ENCODE measurements at places on chromosomes 12 and 14. TPM values are rescaled to one million over a fixed set of nuclear protein-coding genes. Genes with fewer than 3 reads are reported as not detected.

DNA sequence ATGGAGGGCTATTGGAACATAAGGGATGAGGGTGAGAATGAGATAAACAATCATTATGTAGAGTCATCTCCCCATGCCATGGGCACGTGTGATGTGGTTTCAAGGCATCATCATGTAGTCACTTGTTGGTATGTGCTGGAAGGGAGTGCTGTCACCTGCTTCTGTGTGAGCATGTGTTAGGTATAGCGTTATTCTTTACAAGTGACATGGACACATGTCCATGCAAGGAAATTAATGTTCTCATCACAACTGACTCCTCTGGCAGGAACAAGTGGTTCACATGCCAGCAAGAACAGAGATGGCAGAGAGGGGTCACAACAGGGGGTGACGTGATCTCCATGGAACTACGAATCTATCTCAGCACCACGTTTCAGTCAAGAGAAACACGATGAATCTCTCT is 815.8 kb downstream of the BCL11B start:
- no peaks in the 10 kb centered on the region for H3K27me3 ChIP-seq
- H3K4me3 ChIP-seq = no peak overlapping the region
- DNase-seq = no peak
- H3K36me3 ChIP-seq = no peaks in the 10 kb centered on the region

DNA sequence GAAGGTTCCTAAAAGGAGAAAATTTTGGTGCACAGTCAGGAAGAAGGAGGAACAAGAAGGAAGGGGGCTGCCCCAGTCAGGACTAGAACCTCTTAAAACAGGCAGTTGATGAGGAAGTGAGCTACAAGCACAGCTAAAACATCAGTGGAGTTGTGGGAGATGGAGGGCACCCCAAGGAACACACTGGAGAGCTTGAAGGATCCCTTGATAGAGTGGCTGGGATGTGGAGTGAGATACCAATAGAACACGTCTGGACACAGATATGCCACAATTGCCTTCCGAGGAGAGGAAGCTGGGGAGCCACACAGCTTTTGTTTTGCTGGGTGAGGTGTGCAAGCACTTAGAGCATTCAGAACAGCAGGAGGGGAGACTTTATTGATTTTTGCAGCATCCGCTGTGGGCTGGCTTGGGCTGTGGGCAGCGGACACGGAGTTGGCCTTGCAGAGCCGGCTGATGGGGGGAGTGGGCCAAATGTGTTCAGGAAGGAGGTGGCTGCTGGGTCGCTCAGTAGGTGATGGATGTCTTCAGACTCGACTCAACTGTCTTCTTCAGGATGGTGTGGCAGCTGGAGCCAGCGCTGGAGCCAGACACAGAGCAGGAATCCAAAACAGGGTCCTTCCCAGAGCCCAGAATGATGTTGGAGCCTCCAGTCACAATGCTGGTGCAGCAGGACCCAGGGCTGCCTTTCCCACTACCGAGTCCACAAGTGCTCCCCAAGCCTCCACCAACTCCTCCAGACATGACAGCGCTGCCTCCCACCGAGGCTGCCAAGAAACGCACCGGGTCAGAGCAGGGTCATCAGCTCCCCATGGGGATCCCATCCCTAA is 4.7 kb upstream of the KRT79 start:
- peaks cover 10% of the 10 kb centered on the region for H3K27me3 ChIP-seq
- H3K4me1 ChIP-seq = no peaks in the 10 kb centered on the region
- no peak overlapping the region for H3K4me3 ChIP-seq
- no peaks in the 10 kb centered on the region for H3K36me3 ChIP-seq

DNA sequence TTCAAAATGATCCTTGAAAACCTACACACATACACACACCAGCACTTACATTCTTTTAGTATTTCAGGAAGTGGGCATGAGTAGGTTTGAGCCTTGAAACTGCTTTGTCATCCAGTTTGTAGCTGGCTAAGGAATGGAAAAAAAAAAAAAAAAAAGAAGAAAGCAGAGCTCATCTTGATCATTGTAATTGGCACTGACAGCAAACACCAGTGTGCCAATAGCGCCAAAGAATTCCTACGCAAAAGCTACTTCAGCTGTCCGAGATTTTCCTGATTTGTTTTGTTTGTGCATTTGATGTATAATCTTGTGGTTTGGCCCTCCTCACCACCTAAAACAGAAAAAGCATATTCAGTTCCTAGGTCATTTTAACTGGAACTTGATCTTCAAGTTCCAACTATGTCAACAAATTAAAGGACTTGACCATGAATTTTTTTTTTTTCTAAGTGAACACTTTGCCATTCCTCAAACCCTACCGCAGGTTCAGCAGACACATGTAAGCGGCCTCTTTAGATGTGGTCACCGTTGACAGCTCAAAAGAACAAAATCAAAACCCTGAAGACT is 57.3 kb downstream of the FLRT2 start:
- DNase-seq = no peak
- no peak overlapping the region for H3K4me3 ChIP-seq
- H3K36me3 ChIP-seq = no peaks in the 10 kb centered on the region
- peaks cover 8% of the 10 kb centered on the region for H3K4me1 ChIP-seq

- peak overlapping the region; percentile 73 for H3K27ac ChIP-seq
- peak overlapping the region; percentile 29 for H3K4me3 ChIP-seq
- DNase-seq = no peak
- peaks cover 5% of the 10 kb centered on the region for H3K36me3 ChIP-seq
- no peaks in the 10 kb centered on the region for H3K27me3 ChIP-seq
These were observed 252.6 kb downstream of the FOXN3 start for GRCh38 chr14:89164168-89165073.

- no peak overlapping the region for H3K4me3 ChIP-seq
- no peak overlapping the region for H3K27ac ChIP-seq
- H3K4me1 ChIP-seq = no peaks in the 10 kb centered on the region
- DNase-seq = no peak
These were observed 53.1 kb downstream of the TMEM30B start for GRCh38 chr14:61227884-61228591.

- no peaks in the 10 kb centered on the region for H3K27me3 ChIP-seq
- no peaks in the 10 kb centered on the region for H3K4me1 ChIP-seq
- peaks cover 59% of the 10 kb centered on the region for H3K36me3 ChIP-seq
These were observed 64.9 kb downstream of the FBXO33 start for GRCh38 chr14:39367387-39367751.

DNA sequence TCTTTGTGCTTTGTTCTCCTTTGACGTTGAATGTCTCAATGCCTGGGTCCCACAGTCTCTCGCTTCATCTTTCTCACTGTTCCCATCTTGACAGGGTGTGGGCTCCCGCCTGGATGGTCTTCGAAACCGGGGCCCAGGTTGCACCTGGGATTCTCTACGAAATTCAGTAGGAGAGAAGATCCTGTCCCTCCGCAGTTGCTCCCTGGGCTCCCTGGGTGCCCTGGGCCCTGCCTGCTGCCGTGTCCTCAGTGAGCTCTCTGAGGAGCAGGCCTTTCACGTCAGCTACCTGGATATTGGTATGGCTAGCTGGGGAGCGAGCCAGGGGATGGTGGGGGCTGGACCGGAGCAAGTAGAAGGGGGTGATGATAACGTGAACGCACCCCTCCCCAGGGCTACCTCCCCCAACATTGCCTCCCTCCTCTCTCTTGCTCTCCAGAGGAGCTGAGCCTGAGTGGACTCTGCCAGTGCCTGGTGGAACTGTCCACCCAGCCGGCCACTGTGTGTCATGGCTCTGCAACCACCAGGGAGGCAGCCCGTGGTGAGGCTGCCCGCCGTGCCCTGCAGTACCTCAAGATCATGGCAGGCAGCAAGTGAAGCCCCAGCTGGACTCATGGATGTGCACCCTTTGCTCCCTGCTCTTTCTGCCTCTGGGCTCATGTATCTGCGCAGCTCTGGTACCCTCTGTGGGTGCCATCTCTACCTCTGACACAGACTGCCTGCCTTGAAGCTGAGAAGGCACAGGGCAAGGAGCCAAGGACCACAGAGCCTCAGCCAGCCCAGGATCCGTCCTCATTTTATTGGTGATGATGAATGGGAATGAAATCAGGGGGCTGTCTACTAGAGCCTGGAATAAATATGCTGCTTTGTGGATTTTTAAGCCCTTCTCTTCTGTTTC is 1.5 kb downstream of the NPFF start:
- H3K4me3 ChIP-seq = no peak overlapping the region
- H3K27ac ChIP-seq = no peak overlapping the region
- no peak for DNase-seq
- no peaks in the 10 kb centered on the region for H3K27me3 ChIP-seq
- H3K36me3 ChIP-seq = peaks cover 62% of the 10 kb centered on the region

- no peaks in the 10 kb centered on the region for H3K27me3 ChIP-seq
- H3K27ac ChIP-seq = no peak overlapping the region
- DNase-seq = no peak
- peaks cover 6% of the 10 kb centered on the region for H3K4me1 ChIP-seq
- H3K4me3 ChIP-seq = no peak overlapping the region
These were observed 55.4 kb downstream of the SCAF11 start for GRCh38 chr12:45934956-45935355.

DNA sequence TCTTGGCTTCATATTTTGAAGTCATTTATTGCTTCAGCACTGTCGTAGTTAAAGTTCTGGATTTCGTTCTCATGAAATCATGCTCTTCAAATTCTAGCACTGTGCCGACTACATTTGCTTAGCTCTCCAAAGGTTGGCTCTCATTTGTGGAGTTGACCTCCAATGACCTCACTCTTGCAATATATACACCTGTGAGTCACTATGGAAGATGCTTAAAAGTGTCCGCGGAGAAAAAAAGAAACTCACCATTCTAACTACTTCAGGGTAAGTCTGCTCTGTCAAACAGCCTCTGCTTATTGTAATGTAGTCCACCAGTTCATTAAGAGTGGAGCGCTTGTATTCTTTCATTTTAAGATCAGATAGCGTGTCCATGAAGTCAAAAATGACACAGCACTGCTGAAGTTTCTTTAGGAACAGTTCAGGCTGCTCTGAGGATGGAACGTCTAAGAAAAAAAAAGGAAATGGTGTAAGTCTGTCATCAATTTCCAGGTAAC is 89.7 kb downstream of the PPP2R5E start:
- peaks cover 35% of the 10 kb centered on the region for H3K36me3 ChIP-seq
- no peaks in the 10 kb centered on the region for H3K4me1 ChIP-seq
- DNase-seq = no peak
- no peak overlapping the region for H3K27ac ChIP-seq
- no peaks in the 10 kb centered on the region for H3K27me3 ChIP-seq
- H3K4me3 ChIP-seq = no peak overlapping the region

Gene PCED1B
- 27.9 TPM for total RNA-seq

Gene PTPRR
- 1.6 TPM for total RNA-seq

Gene GALNT6
- 24.0 TPM for total RNA-seq

All from spleen (tissue), 13 donors.